ENCODE measurements at places on chromosomes 11 and 22.

DNA sequence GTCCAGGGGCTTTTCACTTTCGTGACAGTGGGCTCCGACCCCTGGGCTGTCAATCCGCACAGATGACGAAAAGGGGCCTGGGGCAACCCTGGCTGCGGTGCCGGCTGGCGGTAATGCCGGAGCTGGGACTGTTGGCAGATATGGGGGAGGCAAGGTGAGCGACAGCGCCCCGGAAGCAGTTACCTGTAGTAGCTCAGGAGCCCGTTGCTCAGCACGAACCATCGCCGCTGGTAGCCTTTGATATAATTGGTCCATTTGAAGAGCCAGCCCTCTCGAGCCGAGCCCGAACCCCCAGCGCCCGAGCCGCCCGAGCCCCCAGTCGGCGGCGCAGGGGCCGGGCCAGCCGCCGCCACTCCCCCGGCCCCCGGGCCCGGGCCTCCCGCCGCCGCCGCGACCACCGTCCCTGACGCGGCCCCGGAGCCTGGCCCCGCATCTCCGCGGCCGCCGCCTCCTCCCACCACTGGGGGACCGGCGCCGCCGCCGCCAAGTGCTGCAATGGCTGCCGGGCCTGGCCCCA, 396 bp downstream of the OSBP start:
- DNase-seq, result peak; percentile 51

DNA sequence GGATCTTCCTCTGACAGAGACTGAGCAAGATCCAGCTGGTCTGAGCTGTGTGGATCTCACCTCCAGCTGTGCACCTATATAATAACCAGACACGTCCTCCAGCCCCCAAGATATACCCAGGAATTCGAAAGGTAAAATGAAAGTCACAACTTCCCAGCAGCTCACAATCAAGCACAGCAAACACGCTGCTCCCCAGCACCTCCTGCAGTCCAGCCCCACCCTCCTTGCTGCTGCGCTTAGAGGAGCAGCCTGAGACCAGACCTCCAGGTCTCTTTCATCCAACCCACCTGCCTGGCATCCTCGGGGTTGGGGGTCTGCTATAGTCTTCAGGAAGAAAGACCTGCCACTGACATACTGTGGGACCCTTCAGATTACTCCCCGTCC, 3.0 kb upstream of the APOL4 start:
- no peak for DNase-seq

DNA sequence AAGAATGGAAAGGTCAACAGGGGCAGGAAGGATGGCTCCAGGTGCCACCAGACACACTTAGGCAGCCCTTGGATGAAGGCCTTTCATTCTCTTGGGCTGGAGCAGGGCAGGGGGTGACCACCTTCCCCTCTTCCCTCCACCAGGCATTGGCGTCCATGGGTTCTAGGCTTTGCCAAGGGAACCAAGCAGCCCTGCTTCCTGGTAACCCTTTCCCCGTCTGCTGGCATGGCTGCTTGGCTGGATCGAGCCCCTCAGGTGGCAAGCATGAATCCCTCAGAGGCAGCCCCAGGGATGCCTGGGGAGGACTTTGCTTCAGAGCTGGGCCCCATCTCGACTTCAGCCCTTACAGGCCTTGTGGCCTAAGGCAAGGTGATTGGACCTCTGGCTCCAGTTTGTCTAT, 185.1 kb upstream of the SYT13 start:
- DNase-seq, result no peak

GRCh38 chr22:38402204-38402603, 52.8 kb downstream of the KCNJ4 start:
- no peak for DNase-seq

- no peak for DNase-seq
Observed at GRCh38 chr22:49550141-49550430, 277.6 kb downstream of the BRD1 start.

DNA sequence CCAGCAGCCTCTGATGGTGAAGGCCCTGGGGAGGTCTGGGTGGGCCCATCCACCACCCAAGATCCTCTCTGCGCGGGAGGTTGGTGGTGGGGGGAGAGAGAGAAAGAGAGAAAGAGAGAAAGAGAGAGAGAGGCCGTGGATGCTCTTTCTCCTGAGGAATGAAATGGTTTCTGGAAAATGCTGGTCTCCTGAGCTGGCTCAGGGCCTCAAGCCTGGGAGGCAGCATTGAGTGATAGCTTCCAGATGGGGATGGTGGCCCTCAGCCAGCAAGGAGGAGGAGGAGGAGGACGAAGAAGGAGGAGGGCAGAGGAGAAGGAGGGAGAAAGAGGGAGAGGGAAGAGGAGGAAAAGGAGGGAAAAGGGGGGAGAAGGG, 4.6 kb downstream of the TSPAN32 start:
- no peak for DNase-seq

DNA sequence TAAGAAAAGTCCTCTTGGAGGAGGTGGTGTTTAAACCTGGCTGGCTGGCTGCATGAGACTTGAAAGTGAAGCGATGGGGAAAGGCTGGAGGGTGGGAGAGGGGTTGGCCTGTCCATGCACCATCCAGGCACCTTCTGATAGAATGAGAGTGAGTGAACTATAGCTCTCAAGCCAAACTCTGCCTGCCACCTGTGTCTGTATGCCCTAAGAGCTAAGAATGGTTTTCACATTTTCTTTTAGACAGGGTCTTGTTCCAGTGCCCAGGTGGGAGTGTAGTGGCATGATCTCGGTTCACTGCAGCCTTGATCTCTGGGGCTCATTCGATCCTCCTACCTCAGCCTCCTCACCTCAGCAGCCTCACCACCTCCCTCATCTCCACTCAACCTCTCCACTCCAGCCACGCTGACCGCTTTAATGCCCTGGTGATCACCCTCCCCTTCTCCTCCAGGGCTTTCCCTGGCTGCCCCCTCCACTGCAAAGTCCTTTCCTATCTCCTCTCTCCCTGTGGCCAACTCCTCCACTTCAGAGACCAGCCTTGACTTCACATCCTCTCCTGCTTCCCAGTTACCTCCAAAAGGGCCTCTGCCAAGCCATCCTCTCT, 38.3 kb upstream of the DKK3 start:
- DNase-seq, result no peak

- no peak for DNase-seq
Observed at GRCh38 chr11:44226490-44226889, 83.4 kb downstream of the ALX4 start.

DNA sequence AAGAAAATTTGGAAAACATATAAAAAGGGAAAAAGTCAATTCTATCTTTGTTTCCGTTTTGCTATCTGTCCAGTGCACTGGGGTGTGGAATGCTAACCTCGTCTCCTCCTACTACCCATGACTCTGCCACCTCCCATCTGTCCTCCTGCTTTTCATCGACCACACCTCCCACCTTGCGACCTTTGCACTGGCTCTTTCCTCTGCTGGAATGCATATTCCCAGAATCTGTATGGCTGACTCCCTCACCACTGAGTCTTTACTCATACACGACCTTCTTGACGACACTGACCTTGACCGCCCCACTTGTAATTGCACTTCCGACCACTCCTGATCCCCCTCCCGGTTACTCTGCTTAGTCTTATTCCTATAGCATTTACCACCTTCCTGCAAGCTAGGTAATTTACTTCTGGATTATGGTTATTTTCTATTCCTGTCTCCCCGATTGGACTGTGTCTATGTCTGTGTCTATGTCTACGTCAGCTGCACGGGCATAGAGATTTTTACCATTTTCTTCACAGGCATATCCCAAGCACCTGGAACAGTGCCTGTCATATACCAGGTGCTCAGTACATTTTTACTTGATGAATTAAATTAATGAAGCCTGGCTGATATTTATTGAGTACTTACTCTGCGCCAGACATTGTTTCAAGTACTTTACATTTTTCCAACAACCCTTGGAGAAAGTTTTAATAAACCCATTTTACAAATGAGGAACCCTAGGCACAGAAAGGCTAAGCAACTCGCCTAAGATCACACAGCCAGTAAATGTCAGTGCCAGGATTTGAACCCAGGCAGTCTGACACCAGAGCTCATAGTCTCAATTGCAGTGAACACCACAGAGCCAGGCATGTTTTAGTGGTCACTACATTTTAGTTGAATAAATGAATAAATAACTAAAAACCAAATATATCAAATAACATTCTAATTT, 89.3 kb upstream of the SLC22A12 start:
- no peak for DNase-seq

- no peak for DNase-seq
Observed at GRCh38 chr11:122422682-122423081, 232.8 kb upstream of the UBASH3B start.

GRCh38 chr11:131121426-131122333, 205.4 kb upstream of the SNX19 start:
- no peak for DNase-seq

DNA sequence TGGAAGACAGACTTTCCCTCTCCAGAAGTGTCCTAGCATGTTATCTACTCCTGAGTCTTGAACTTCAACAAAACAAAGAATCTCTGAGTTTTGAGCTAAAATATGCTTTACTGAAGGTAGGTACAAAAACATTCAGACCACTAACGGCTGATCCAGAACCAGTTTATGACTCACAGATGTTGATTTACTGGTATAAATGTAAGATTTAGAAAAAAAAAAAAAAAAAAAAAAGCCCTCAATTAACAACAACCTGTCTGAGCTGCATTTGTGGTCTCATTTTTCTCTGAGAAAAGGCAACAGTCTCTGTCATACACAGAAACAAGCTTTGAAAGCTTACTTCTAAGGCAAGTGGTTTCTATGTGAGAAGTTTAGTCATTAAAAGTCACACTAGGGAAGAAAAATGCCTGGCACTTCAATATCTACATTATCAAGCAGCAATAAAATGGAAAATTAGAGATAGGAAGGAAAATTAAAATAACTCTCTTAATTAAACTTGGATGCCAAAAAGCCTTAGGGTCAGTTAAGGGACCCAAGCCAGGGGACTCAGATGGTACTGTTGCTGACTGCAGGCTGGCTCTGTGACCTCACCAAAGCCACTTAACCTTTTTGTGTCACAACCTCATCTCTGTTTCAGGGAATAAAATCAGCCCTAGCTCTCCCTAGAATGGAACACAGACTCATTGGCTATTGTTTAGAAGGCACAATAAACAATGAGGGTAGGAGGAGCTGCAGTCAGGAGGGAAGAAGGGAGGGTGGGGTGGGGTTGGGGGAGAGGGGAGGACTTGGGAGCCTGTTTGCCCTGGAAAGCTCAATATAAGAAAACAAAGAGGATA, 61.7 kb downstream of the ETS1 start:
- DNase-seq, result peak; percentile 91

DNA sequence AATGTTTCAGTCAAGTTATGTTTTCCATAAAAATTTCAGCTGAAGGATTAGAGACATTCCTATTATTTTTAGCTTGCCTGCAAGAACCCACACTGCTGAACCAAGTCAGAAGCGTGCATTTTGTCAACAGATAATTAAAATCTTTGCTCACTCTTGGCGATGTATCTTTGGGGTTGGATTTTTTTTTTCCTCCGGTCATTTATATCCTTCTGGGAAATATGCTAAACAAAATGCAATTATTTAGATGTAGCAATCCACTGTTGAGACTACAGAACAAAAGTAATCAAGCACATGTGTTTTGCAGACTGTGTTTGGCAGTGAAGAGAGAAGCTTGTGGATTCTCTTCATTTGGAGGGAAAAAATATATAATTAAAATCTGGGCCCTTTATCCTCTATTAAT, 15.3 kb upstream of the NELL1 start:
- DNase-seq, result no peak

- no peak for DNase-seq
Observed at GRCh38 chr11:9616042-9616675, 42.7 kb downstream of the WEE1 start.

GRCh38 chr11:94845622-94846021, 77.5 kb downstream of the AMOTL1 start:
- DNase-seq, result no peak

DNA sequence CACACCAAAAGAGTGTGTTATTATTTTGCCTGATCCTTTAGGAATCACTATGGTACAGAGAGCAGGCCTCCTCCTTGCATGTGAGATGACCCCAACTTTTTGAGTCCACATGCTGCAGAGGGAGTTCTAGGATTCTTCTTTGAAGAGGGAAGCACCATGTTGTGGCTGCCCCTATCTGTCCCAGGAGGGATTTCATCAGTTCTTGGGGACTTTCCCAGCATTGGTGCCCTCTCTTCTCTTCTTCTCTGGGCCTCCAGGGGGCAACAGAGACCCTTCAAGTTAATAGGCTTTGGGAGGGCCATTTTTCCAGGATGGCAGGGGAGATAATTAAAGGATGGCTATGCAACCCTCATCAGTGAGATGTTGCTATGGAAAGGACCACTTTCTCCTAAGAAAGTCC, 3.6 kb downstream of the MMP1 start:
- DNase-seq, result no peak

DNA sequence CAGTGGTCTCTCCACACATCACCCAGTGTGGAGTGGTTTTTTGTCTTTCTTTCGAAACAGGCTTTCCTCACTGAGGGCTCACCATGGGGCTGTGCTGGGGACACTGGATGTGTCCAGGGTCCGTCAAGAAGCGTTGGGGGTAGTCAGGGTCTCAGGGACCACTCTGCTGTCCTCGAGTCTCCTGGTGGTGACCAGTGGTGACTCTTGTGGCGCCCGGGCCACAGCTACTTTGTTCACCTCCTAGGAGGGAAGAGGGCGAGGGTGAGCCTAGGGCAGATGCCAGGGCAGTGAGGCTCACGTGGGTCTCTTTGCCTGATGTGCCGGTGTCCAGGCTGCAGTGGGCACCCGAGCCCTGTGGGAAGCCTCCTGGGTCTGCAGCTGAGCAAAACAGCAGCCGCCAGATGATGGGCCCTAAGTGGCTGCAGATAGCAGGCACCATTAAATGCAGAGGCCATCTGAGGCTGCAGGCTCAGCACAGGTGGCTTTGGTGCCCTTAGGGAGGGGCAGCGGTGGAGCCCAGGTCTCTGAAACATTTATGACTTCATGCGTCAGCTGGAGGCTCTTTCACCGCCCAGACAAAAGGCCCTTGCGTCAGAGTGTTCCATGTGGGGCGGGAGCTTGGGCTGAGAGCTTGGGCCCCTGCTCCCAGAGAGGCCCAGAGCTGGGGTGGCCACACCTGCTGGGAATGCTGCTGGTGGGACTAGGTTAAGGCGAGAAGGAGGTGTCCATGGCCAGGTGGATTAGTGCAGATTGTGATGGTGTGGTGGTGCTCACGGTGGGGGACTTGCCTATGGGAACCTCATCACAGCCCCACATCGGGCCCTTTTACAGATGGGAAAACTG, 29.5 kb downstream of the KCNQ1 start:
- DNase-seq, result no peak

GRCh38 chr11:103602840-103603239, 433.6 kb upstream of the DDI1 start:
- no peak for DNase-seq

GRCh38 chr11:47308050-47308823, 38.3 kb downstream of the MADD start:
- DNase-seq, result no peak

- DNase-seq, result no peak
Observed at GRCh38 chr11:64583296-64584262, 7.4 kb upstream of the SLC22A12 start.

Data from T-helper 1 cell (primary cell).